ENCODE measurements at places on chromosomes 12 and 14.
A peak's percentile ranks its signal among the peaks of the same experiment; 100 is the strongest.

DNA sequence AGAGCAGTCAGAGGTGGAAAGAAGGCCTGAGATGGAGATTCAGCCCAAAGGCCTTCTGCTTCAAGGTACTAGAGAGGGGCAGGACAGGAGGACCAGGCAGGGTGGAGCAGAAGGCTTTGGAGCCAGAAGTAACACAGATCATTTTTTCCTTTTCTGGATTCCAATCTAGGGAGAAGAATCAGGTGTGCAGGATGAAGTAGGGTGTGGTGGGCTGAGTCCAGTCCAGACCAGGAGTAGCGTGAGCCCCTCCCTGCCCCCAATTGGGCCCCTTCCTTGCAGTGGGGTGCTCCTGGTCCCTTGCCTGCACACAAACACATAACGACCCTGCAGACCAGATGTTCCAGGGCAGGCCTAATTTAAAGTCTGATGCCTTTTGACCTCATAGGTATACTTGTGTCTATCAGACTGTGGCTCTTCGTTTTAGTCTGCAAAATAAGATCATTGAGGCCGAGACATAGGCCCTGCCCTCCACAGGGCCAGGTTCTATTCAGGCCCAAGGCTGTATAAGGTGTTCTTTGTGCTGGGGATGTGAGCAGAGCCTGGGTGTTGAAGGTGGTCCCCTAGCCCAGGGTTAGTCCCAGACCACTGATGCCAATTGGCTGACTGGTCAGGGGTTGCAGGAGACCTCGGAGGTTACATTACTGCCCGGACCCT lies 1.0 kb upstream of the NYNRIN start:
- DNase-seq = no peak

DNA sequence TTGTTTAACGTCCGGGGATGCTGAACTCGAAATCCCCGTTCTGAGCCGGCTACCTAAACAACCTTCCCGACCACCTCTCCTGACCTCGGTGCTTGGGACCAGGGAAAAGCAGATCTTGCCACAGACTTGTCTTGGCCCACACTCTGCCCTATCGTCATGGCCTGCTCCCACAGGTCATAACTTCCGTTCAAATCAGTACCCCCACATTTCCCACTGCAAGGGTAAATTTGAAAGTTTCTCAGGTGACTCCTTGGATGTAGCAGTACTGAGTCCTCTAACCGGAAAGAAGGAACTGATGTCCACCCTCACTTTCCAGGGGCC lies 612 bp upstream of the RBM23 start:
- no peak for DNase-seq

GRCh38 chr14:56753396-56753795 lies 56.9 kb downstream of the OTX2 start:
- no peak for DNase-seq

DNA sequence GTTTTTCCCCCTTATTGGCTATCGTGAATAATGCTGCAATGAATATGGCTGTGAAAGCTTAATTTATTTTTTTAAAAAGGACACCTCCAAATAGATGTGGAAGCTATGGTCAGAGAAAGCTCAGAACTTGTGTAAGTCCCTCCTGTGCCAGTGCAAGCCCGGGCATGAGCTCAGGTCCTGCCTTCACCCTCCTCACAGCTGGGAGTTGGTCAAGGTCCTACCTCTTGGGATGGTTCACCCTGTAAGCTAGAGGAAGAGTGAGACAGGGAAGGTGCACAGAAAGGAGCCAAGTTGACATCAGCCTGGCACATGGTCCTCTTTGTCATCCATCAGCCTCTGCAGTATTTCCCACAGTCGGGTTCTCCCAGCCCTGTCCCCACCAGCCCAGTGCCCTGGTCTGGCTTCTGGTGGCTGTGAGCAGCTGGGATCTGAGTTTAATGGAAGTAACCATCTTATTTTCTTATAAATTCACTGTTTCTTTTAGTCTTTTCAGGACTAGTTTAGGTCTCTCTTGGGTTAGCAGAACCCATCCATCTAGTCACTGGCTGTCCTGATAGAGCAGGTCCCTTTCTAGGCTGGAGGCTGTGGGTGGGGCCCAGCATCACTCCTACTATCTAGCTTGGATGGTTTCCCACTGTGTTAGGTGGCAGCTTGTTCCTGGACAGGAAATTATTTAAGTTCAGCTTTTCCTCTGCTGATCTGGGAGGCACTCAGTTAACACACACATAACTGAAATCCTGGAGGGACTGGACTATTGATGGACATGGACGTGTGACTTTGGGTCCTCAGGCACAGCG lies 11.8 kb upstream of the PLEKHG3 start:
- DNase-seq = no peak

GRCh38 chr12:45915405-45915804 lies 75.0 kb downstream of the SCAF11 start:
- DNase-seq = no peak

DNA sequence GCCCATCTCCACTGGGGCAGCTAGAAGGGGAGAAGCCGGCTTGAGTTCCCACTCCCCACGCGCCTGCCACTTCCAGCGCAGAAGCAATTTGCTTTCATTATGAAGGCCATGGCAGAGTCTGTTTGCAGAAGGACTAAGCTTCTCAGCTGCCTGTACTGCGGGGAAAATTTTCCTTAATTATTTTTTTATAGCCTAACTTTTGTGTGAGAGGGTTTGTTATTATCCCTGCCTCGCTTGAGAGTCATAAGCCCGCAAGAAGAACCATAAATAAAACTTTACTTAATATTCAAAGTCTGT lies 56.0 kb upstream of the DLK1 start:
- DNase-seq = no peak

- DNase-seq = no peak
Observed at GRCh38 chr14:92539419-92539818, 25.8 kb downstream of the RIN3 start.

DNA sequence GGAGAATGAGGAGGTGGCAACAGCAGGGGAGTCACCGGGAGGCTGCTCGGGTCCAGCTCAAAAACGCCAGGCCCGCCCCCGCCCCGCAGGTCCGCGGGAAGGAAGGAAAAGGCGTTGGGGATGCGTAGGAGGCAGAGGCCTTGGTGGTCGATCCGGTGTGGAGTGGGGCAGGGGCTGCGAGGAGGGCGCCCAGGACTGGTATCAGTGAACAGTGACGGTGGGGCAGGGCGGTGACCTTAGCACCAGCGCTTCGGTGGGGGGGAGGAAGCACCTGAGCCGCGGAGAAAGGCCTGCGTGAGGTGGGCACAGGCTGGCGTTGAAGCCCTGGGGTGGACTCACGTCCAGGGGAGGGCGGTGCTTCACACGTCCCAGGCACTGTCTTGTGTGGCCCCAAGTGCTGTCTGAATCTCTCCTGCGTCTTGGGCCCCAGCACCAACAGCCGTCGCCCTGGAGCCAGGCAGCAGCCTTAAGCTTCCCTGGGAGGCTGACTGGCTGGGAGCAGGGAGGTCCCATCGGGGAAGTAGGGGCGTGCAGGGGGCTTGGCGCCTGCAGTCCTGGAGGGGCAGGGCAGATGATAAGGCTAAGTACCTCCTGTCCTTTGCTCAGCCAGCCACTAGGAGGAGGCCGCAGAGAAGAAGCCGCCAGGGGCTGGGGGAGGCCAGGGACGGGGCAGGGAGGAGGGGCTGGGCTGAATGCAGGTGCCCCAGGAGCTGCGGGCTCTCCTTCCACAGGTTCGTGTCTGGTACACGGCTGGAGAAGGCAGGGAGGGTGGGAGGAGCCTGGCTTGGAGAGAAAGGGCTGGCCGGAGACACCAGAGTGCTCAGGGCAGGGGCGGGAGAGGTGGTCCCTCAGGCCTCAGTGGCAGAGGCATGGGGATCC lies 26.5 kb downstream of the ZBTB42 start:
- DNase-seq = peak; percentile 45

GRCh38 chr14:88910386-88910785 lies 85.9 kb downstream of the TTC8 start:
- DNase-seq = no peak

- no peak for DNase-seq
Observed at GRCh38 chr14:87030197-87030596, 962.8 kb downstream of the GALC start.

DNA sequence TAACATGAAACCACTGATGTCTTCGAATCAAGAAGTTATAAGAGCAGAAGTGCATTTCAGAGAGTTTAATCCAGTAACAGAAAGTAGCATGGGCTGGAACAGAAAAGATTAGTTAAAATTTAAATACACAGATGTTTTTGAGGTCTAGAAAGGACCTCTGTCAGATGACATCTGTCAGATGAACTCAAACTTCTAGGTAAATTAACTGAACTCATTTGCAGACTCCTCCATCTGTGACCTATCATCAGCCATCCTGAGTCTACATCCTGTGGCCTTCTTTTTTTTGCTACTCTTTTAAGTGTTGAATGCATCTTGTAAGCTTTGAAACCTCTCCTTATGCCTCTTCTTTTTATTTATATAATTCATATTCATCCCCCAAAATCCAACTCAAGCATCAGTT lies 53.3 kb downstream of the C2CD5 start:
- DNase-seq = no peak

DNA sequence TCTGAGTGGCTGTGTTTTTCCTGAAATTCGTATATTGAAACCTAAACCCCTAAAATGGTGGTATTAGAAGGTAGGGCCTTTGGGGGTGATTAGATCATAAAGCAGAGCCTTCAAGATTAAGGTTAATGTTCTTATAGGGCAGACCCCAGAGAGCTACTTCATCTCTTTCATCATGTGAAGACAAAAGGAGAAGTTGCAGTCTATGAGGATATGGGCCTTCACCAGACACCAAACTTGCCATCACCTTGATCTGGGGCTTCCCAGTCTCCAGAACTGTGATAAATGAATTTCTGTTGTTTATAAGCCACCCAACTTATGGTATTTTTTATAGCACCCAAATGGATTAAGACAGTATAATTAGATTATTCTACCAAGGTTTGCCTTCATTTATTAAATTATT lies 275.0 kb upstream of the ATP2B1 start:
- DNase-seq = no peak

DNA sequence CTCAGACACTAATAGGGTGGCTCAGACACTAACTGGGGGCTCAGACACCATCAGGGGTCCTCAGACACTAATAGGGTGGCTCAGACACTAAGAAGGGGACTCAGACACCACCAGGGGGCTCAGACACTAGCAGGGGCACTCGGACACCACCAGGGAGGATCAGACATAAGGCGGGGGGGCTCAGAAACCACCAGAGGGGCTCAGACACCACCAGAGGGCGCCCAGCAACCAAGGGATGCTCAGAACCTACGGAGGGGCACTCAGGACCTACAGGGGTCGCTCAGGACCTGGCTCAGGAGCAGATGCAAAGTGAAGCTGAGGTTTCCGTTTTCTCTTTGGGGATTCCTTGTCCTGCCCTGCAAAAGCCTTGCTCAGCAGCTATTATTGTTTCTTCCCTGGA lies 448.5 kb downstream of the TMEM121 start:
- DNase-seq = peak; percentile 53

GRCh38 chr12:82648259-82648909 lies 38.3 kb upstream of the TMTC2 start:
- no peak for DNase-seq

GRCh38 chr12:85833579-85833978 lies 2.6 kb downstream of the RASSF9 start:
- no peak for DNase-seq

GRCh38 chr14:102693006-102693755 lies 84.1 kb upstream of the TRAF3 start:
- DNase-seq = no peak

- DNase-seq = no peak
Observed at GRCh38 chr14:31038521-31039166, 12.5 kb upstream of the STRN3 start.

GRCh38 chr12:75208856-75209811 lies 505 bp downstream of the KCNC2 start:
- no peak for DNase-seq

DNA sequence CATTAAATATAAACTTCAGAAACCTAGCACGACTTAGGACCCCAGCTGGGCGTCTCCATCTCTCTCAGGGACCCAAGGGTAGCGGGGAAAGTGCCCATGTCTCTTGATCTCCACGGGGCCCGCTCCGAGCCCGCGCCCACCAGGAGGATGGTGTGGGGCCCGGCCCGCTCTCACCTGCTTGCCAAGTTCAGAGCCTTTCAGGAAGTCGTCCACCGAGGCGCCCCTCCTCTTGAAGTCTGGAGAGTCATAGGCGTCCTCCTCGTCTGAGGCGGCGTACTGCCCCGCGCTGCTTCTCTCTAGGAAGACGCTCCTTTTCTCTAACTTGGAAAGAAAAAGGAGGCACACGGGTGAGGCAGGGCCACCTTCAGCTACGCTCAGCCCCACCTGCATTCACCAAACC lies 96.9 kb downstream of the PIWIL1 start:
- no peak for DNase-seq

DNA sequence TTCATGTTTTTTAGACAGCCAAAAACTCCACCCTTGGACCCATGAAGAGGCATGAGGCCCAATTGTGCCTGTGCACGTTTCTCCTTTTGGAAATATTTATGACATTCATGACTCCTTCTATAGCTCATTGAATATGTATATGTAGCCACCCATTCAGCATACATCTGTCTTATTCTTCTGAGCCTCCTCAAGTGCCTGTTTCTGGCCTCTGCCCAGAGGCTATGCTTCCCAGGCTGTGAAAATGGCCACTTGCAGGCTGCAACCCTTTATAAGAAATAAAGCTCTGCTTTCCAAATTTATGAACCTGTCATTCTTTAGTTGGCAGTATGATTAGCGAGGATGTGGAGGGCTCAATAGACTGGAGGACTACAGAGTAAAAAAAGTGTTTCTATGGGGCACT lies 35.3 kb downstream of the TSPAN19 start:
- no peak for DNase-seq

DNA sequence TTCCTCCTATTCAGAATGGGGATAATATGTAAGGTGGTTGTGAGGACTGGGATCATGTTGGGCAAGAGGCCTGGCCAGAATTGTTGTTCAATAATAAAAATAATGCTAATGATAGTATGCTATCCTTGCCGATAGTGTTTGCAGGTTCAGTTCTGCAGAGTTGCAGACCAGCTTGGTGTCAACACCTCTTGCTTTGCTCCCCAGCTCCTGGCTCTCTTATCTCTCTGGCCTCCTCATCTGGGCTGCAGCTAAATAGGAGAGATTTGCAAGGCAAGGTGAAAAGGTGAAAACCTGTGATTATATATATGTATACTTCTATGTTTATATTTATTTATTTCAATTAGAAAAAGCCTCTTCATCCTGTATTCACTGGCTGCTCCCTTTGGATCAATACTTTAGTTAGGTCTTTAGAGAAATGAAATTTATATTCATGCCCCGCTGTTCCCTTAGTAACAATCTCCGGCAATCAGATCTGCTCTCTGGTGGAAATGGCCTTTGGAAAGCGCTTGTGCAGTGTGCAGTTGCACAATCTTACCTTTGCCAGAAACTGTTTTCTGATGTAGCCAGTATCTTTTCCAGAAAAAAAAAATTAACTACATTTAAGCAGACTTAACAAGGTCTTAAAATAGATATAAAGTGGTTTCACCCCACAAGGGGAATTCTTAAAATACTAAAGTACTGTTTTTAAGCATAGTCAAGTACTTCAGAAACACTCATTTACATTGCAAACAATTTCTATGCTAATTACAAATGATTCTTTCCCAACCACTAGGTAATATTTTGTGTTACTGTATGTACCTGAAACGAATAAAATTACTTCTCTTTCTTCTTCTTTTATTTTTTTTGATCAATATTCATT lies 19.1 kb upstream of the ACVR1B start:
- DNase-seq = no peak

GRCh38 chr12:116152268-116152667 lies 125.2 kb downstream of the MED13L start:
- DNase-seq = no peak

- no peak for DNase-seq
Observed at GRCh38 chr12:21774358-21775132, at the start of gene KCNJ8. TSS of gene KCNJ8 (minus strand) at chr12:21774706. CDS start at chr12:21773616, 1,090 bp downstream.

Measured in effector memory CD8-positive, alpha-beta T cell (primary cell).